ENCODE measurements at places on chromosomes 16 and 17. TPM values are rescaled to one million over a fixed set of nuclear protein-coding genes. Genes with fewer than 3 reads are reported as not detected.

The KRT222 gene
- total RNA-seq, result 3.6 TPM

The TMEM114 gene
- total RNA-seq, result not detected

The TEX19 gene
- total RNA-seq, result not detected

The USP43 gene
- total RNA-seq, result 3.6 TPM

The NPW gene
- total RNA-seq, result not detected

The MEOX1 gene
- total RNA-seq, result not detected

The RND2 gene
- 3.6 TPM for total RNA-seq

The MEAK7 gene
- 12.8 TPM for total RNA-seq
